Foreskin fibroblast (primary cell): ENCODE measurements at places on chromosomes 2 and 18.
A peak's percentile ranks its signal among the peaks of the same experiment; 100 is the strongest.

- DNase-seq: no peak
Observed at GRCh38 chr2:133146893-133147292, 421.4 kb downstream of the NCKAP5 start.

- peak; percentile 46 for DNase-seq
Observed at GRCh38 chr18:74836296-74837139, 238.8 kb downstream of the ZNF407 start.

GRCh38 chr18:3248062-3248657 is 559 bp downstream of the MYL12A start:
- no peak for DNase-seq

- DNase-seq: no peak
Observed at GRCh38 chr2:181363164-181363563, 94.0 kb upstream of the ITGA4 start.

- DNase-seq: no peak
Observed at GRCh38 chr2:8623958-8624591, 57.8 kb upstream of the ID2 start.

DNA sequence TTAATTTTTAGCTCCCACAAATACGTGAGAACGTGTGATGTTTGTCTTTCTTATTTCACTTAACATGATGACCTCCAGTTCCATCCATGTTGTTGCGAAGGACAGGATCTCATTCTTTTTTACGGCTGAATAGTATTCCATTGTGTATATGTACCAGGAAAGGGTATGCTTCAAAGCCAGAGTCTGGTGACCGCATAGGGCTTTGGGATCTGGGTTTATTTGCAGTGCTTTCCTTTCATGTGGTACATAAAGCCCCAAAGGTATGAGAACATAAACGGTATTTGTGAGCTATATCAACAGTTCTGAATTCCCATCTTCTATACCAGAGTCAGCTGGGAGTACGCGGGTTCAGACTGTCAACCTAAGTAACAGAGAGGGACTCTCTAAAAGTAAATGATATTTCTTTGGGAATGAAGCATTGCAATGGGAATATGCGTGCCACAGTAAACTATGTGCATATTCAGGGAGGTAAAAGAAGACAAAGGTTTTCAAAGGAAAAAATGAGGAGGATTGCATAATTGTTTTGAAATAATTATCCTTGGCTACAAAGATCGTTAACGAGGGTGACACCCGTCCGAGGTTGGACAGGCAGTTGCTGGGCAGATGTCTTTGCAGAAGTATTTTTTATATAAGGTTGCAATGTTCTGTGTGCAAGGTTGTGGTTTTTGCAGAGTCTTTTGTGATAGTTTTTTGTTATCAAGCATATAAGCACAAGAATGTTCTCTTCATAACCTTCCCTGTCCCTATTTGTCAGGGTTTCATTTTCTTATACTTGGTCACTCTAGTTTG is 24.4 kb downstream of the CRYGD start:
- DNase-seq: no peak

GRCh38 chr2:50535971-50536759 is 495.8 kb downstream of the NRXN1 start:
- DNase-seq: no peak

DNA sequence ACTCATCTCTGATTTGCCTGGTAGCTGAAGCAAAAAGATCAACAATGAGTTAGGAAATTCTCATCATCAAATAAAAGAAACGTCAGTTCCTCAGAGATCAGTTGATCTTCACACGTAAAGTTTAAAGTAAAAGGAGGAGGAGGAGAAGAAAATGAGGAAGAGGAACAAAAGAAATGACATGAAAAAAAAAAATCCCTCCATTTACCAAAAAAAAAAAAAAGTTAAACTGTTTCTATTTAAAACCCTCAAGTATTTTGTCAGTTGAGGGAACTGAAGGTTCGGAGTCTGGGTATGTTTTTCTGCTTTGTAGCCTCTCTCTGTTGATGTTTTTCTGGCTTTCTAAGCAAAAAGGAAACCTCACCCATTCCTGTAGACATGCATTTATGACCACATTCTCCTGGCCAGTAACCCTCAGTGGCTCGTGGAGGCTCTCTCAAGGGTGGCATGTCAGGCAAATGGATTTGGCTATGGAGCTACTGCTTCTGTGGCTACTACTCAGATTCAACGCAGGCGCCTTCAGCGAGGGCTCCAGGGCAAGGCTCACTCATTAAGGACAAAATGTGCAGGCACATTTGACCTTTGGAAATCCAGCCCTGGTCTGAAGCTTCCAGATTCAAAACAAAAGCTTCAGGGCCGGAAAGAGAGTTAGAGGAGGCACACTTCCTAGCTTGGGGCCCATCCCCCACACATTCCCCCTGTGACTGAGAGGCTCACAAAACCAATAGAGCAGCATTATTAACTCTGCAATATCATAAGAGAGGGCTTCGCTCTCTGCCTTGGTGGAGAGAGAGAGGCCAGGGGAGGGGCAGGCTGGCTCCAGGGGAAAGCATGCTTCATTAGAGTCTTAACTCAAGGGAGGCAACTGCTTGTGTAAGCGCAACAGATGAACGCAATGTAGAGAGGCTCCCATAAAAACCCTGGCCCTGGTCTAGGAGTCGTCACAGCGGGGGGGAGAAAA is 22.3 kb downstream of the KLF7 start:
- DNase-seq: peak; percentile 63

- no peak for DNase-seq
Observed at GRCh38 chr2:142033393-142033792, 97.4 kb downstream of the LRP1B start.

GRCh38 chr2:3265981-3266924 is 111.4 kb downstream of the EIPR1 start:
- DNase-seq: no peak

GRCh38 chr2:174585657-174586252 is 11.8 kb downstream of the WIPF1 start:
- no peak for DNase-seq

GRCh38 chr2:179050755-179051154 is 818 bp upstream of the CCDC141 start:
- DNase-seq: no peak

GRCh38 chr18:80010551-80010906 is 22.2 kb upstream of the TXNL4A start:
- no peak for DNase-seq

- no peak for DNase-seq
Observed at GRCh38 chr2:50379351-50379750, 652.6 kb downstream of the NRXN1 start.

GRCh38 chr18:31102025-31102684 is at the start of gene DSC2:
TSS of gene DSC2 (minus strand) at chr18:31102421. CDS start at chr18:31101971, 450 bp downstream.
- DNase-seq: no peak

- no peak for DNase-seq
Observed at GRCh38 chr18:27073404-27073830, 111.7 kb downstream of the CHST9 start.

- peak; percentile 61 for DNase-seq
Observed at GRCh38 chr2:98649135-98649991, 41.0 kb downstream of the UNC50 start.

- no peak for DNase-seq
Observed at GRCh38 chr2:216163518-216163917, 54.4 kb downstream of the XRCC5 start.

- DNase-seq: no peak
Observed at GRCh38 chr2:44570271-44570670, 208.5 kb downstream of the CAMKMT start.

DNA sequence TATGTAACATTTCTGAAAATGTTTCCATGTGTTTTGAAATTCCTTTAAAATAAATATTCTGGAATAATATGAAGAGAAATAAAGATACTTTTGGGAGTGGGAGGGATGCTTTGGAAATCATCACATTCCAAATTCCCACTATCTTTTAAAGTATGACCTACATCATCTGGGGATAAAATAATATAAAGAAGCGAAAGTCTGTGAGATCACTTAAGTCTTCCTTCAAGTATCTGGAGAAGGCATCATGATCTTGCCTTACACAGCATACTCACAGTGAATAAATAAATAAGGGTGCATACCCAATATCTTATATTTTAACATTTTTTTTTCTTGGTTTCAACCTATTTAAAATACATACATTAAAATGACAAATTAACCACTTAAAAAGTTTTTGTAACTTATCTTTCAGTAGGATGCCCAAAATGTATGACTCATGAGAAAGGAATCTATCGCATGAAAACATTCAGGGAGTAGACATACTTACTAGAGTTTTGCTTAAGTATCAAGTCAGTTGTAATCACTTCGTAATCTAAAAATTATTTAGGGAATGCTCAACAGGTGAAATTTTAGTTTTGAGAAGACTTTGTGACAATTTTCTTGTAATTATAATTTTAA is 248.3 kb upstream of the COL3A1 start:
- DNase-seq: peak; percentile 49

DNA sequence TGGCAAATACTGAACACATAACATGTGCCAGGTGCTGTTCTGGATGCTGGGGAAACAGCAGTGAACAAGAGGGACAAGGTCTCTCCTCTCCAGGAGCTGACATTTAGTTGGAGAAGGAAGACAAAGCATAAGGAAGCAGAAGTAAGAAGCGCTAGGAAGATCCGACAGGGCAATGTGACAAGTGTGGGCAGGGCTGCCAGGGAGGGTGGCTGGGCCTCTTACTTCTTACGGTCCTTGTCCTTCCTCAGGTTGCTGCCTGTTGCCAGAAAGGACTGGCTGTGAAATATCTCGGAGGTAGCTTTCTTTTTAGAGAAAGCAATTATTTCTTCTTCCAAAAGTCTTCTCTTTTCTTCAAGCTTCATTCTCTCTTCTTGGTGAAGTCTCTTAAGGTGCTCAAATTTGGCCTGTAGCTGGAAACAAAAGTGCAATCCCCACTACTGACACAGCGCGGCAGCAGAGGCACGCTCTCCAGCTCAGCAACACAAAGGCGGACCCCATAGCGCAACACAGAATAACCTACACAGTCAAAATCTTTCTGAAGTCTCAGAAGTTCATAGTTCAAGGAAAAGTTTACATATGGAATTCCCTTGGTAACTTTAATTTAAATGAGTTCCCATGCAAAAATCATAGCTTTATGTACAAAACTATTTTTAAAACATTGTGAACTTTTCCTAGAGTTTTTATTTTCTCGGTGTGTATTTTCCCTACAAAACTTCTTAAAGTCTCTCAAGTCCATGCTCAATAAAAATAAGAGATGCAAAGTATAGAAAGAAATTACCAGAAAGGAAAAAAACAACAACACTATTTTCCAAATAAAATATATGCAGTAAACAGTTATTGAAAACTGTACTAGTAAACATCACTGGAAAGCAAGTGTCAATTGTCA is 67.7 kb downstream of the SEPTIN10 start:
- DNase-seq: peak; percentile 85

- DNase-seq: peak; percentile 84
Observed at GRCh38 chr2:215680605-215681598, 245.0 kb upstream of the FN1 start.

- DNase-seq: no peak
Observed at GRCh38 chr2:226607379-226607778, 192.2 kb downstream of the IRS1 start.

- peak; percentile 33 for DNase-seq
Observed at GRCh38 chr2:96584017-96584416, 47.5 kb downstream of the ARID5A start.

- no peak for DNase-seq
Observed at GRCh38 chr2:115606350-115606749, 1163.9 kb downstream of the DPP10 start.

- DNase-seq: no peak
Observed at GRCh38 chr2:224927646-224928173, 114.6 kb downstream of the DOCK10 start.

GRCh38 chr2:118177884-118178283 is 89.6 kb downstream of the INSIG2 start:
- DNase-seq: no peak

DNA sequence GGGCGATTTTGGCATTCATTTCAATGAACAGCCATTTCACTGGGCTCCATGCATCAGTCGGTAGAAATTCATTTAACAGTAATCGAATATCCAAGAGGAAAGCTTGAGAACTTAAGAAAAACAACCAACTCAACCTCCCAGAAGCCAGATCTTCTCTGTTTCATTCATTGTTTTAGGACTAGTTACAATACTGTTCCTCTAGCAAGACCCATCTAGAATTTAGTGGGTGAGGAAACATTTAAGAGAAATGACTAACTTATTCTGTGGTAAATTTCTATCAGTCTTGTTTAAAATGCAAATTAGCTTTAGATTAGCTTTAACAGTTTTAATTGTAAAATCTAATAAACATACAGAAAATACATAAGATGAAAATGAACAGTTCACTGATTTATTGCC is 81.4 kb upstream of the SMAD7 start:
- no peak for DNase-seq

GRCh38 chr2:23505984-23506380 is 121.0 kb downstream of the KLHL29 start:
- peak; percentile 58 for DNase-seq

GRCh38 chr2:236117861-236118269 is 50.3 kb downstream of the GBX2 start:
- DNase-seq: no peak

DNA sequence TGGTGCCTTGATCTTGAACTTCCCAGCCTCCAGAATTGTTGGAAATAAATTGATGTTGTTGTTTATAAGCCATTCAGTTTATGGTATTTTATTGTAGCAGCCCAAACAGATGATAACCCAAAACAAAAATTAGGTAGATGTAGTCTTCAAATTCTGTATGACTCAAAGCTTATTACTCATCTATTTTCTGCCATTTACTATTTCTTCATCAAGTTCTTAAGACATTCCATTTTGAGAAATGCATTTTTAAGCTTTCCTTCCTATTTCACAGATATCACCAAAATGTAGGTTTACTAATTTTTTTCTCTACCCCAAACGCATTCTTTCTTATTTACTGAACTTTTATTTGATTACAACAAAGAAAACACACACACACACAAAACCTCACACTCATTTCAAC is 148.2 kb downstream of the RND3 start:
- DNase-seq: no peak

GRCh38 chr18:34928088-34928753 is 113.0 kb upstream of the MAPRE2 start:
- DNase-seq: peak; percentile 11
